ENCODE measurements at places on chromosomes 11 and 22.

DNA sequence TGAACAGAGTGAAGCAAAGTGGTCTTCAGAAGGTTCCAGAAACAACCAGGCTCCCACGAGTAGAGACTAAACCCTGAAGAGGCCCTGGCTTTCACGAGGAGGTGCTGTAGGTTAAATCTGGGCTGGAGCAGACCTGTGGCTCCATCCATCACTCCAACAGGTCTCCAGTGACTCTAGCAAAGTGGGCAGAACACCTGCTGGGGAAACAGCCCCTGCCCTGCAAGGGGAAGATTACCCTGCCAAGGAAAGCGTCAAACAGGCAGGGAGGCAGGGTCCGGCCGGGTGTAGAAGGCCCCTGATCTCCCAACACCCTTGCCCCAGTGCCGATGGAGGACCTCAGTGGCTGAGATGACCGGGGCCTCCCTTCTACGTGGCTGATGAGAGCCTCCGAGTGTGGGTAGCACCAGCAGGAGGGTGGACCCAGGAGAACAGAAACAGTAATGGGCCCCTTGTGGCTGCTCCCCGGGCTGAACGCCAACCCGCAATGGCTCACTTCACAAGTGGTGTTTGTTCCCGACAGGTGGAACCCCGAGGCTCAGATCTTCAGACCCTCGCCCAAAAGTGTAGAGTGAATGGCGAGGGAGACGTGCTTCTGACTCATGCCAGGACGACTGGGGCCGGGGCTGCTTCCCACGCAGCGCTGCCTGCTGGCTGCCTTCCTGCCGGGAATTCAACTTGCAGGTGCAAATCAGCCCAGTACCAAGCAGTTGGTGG is 112.0 kb downstream of the SHANK2 start:
- no peaks in the 10 kb centered on the region for H3K36me3 ChIP-seq
- DNase-seq = no peak
- no peak overlapping the region for H3K27ac ChIP-seq
- peaks cover 15% of the 10 kb centered on the region for H3K4me1 ChIP-seq
- H3K27me3 ChIP-seq = no peaks in the 10 kb centered on the region

- H3K4me3 ChIP-seq = peak overlapping the region; percentile 78
- no peak for DNase-seq
- H3K4me1 ChIP-seq = peaks cover 17% of the 10 kb centered on the region
- no peaks in the 10 kb centered on the region for H3K27me3 ChIP-seq
Observed at GRCh38 chr22:42856179-42856864, 751 bp downstream of the ARFGAP3 start.

GRCh38 chr11:45079075-45079444 is 67.4 kb upstream of the PRDM11 start:
- no peak overlapping the region for H3K27ac ChIP-seq
- H3K36me3 ChIP-seq = no peaks in the 10 kb centered on the region
- H3K27me3 ChIP-seq = peaks cover 4% of the 10 kb centered on the region
- no peaks in the 10 kb centered on the region for H3K4me1 ChIP-seq
- no peak overlapping the region for H3K4me3 ChIP-seq
- no peak for DNase-seq

DNA sequence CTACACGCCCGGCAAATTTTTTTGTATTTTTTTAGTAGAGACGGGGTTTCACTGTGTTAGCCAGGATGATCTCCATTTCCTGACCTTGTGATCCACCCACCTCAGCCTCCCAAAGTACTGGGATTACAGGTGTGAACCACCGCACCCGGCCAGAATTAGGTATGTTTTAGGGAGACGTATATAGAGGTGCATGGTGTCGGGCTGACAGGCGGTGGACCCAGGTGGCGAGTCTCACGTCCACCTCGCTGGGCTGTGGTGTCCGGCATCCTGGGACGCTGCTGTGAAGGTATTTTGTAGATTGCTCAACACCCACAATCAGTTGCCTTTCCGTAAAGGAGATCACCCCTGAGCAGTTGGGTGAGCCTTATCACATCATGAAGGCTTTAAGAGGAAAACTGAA is 728.6 kb downstream of the BRD1 start:
- no peaks in the 10 kb centered on the region for H3K36me3 ChIP-seq
- H3K27ac ChIP-seq = no peak overlapping the region
- DNase-seq = no peak

DNA sequence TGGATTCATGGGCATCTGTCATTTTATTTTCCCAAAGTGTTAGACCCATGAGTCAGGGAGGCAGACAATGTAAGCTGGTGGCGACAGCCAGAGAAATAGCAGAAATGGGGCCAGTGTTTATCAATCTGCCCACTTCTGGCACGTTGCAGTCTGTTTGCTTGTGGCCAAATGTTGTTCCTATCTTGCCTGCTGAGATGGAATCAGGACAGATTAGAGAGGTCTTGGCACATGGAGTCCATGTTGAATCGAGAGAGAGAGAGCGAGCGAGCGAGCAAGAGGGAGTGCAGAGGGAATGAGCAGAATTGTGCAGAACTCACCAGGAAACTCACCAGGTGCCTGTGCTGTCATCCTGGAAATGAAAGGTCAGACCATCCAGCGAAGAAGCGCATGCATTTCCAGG is 21.9 kb upstream of the PARVG start:
- no peaks in the 10 kb centered on the region for H3K36me3 ChIP-seq
- no peak overlapping the region for H3K27ac ChIP-seq
- H3K27me3 ChIP-seq = no peaks in the 10 kb centered on the region
- no peak overlapping the region for H3K4me3 ChIP-seq
- no peak for DNase-seq
